ENCODE measurements at places on chromosomes 1 and 21.

DNA sequence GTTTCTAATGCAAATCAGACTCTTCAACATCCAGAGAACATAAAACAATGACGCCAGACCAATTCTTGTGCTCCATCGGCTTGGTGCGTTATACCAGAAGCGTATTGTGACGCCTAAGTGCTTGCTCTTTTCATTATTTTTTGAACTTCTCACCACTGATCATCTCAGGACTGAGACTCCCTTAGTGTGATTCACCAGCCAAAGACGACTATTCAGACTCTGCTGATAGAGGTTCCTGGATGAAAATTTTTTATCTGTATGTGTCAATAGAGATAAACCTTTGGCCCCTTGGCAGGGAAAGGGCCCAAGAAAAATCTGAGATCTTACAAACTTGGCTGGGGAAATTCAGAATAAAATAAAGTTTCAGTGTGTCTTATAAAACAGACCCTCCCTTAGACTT, 856 bp upstream of the GREM2 start:
- DNase-seq = no peak

DNA sequence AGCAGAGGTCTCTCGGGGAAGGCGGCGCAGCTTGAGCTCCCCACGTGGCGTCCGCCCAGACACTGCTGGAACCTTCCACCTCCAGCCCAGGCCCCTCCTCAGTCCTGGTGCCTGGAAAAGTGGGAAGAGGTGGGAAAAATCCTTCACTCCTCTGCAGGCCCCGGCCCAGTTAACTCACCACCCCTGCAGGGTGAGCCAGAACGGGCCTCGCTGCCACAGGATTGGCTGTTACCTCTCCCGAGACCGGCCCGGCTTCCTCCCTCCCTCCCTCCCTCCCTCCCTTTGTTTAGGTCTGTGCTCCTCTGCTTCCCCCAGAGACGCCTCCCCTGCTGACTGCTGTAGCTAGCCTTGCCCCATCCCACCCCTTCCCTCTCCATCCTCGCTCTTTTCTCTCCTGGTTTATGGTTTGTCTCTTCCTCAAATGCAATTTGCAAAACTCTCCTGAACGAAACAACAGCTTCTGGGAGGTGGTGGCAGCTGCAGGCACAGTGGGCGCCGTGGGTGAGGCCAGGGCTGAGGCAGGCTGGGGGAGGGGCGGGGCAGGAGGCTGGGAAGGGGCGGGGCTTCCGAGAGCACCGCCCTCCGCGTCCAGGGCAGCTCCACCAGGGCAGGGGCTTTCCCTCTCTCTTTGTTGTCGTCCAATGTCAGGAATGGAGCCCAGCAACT, 6.5 kb downstream of the CAPN9 start:
- DNase-seq = peak; percentile 65

GRCh38 chr1:4598561-4598960, 55.8 kb upstream of the AJAP1 start:
- no peak for DNase-seq

GRCh38 chr1:1198423-1199140, 7.8 kb downstream of the TNFRSF18 start:
- peak; percentile 11 for DNase-seq

- no peak for DNase-seq
These were observed 82.2 kb downstream of the PAPPA2 start for GRCh38 chr1:176545034-176545639.

GRCh38 chr1:199774433-199775089, 252.9 kb upstream of the NR5A2 start:
- DNase-seq = no peak

- no peak for DNase-seq
These were observed 9.8 kb downstream of the ETV3L start for GRCh38 chr1:157089789-157090188.

DNA sequence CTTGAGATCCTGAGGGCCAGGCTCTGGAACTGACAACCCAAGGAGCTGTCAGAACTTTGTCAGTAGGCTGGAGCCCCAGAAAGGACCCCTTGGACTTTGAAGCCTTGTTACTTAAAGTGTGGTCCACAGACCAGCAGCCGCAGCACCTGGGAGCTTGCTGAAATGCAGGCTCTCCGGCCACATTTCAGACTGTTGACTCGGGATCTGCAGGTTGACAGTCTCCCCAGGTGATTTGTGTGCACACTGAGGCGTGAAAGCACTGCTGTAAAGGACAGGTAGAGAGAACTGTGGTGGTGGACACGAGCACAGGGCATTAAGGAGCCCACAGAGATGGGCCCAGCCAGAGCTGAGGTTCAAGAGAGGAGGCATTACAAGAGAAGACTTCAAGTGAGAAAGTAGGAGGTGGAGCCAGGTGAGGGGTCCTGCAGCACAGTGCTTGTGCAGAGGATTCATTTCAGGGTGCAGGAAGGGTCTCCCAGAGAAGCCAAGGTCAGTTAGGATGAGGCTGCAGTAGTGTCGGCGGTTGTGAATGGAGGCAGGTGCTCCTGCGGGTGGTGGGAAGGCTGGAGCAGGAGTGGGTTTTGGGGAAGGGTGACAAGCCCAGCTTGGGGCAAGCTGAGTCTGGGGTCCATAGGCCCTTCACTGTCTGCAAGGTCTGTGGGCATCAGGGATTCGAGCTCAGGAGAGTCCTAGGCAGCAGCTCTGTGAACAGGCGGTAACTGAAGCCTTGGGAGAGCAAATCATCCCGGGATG, 4.6 kb downstream of the HYI start:
- DNase-seq = no peak

DNA sequence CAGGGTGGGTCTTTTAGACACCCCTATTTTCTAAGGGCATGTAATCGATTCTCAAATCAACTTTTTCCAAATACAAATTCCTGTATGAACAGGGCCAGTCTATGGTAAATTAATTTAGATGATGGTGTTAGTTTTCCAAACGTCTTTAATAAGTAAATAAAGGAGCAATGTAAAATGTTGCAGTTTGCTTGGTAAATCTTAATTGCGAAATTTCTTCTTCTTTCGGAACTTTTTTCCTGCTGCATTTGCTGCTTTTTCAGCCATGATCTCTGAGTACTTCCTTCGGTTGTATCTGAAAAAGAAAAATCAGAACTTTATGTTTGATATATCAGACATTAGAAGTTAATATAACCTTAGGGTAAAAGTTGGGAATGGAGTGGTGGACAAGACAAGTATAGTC, 9.4 kb downstream of the DNTTIP2 start:
- DNase-seq = no peak

DNA sequence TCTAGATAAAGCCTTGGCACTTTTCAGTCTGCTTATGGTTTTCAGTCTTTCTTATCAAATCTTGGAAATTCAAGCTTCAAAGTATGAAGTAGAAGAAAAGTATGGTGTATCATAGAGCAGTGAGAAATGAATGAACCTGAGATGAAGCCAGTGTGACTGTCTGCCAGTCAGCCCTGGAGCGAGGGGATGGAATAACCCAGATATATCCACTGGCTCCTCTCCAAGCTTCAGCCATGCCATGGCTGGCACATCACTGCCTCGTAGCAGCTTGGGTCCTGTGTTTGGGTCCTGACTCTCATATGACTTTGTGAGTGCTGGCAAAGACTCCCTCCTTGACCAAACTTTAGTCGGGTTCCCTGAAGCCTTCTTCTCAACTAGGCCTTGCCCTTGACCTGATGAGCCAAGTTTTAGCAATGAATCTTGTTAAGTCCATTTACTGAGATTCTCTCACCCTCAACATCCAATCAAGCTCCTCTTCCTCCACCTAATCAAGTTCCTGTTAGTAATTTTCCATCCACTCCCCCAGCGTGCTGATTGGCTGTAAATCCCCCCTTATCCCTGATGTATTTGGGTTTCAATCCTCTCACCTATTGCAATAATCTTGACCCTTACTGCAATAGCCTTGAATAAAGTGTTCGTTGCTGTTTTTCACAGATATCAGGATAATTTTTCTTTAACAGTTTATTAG, 62.5 kb upstream of the PRDX6 start:
- no peak for DNase-seq

DNA sequence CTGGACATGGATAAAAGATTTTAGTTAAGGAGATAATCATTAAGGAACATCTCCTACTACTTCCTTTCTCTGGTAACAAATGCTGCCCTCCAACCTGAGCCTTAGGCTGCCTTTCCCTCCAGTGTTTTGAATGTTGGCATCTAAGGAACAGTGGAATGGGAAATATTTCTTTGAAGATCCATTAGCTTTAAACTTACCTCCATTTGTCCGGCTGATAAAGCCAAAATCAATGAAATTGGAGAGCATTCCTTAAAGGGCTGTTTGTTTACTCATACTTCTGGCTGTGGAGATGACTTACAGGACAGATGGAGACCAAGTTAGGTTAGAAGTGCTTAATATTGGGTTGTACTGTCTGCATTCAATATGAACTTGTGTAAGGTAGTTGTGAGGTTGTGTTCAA, 439.1 kb downstream of the PLA2G4A start:
- DNase-seq = no peak

GRCh38 chr21:46668381-46668780, 32.9 kb downstream of the PRMT2 start:
- no peak for DNase-seq

GRCh38 chr1:96253246-96254035, 468.1 kb upstream of the PTBP2 start:
- no peak for DNase-seq
